ENCODE measurements at places on chromosomes 4 and X.

DNA sequence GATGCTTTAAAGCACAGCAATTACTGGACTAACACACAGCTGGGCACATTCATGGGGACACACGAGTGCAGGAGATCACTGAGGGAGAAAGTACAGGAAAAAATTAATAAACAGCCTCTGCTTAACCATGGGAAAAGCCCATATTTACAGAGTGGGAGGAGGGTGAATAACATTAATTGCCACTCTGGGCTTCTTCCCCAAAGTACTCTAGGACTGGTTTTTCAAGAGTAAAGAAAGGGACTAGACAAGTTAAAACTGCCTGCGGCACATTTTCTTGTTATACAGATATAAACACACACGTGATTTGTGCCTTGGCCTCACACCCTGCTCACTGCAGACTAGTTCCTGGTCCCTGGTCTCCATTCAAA lies 179.7 kb upstream of the TET2 start:
- peak; percentile 25 for DNase-seq

GRCh38 chrX:46912098-46912602 lies at the start of gene JADE3:
Gene JADE3 (plus strand): TSS chrX:46912421. CDS start chrX:46984895, 72,474 bp downstream.
- DNase-seq: peak; percentile 32

DNA sequence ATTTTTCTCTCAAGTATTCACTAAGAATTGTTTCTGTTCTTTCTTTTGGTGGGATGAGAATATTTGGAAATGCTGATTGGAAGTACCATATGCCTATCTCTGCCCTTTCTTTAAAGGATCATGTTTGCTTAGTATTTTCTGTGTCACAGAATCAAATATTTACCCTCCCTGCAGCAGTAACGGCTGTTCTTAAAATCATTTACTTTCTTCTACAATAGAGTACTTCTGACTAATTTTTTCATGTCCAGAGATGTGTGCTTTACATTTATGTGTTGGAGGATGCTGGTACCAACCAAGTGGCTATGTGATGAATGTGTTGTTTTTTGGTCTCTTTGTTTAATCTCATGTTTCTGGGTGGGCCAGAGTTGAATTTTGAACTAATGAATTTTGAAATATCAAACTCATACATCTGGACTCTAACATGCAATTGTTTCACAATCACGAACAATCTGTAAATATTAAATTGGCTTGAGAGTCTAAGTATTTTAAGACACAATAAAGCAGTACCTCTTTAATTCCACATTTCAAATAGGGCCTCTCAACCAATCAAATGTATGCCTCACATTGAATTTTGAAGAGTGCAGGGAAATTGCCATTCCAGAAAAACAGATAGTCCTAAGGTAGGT lies 59.4 kb upstream of the ARSJ start:
- DNase-seq: no peak

GRCh38 chr4:105755375-105755774 lies 46.8 kb downstream of the GSTCD start:
- peak; percentile 27 for DNase-seq

DNA sequence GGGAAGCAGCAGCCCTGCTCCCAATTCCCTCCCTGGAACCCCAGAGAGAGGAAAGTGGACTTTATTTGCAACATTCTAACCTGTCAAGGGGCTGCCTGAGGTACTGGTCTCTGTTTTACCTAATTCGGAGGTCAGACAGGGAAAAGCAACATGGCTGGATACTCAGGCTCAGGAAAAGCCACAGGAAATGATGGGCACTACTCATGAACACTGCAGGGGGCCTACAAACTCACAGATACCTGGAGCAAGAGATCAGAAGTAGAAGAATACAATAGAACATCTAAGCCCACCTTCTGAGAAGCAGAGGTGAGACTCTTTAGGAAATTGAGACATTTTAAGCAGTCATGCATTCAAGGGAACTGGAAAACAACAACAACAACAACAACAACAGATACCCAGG lies 15.4 kb upstream of the CSTF2 start:
- DNase-seq: no peak

DNA sequence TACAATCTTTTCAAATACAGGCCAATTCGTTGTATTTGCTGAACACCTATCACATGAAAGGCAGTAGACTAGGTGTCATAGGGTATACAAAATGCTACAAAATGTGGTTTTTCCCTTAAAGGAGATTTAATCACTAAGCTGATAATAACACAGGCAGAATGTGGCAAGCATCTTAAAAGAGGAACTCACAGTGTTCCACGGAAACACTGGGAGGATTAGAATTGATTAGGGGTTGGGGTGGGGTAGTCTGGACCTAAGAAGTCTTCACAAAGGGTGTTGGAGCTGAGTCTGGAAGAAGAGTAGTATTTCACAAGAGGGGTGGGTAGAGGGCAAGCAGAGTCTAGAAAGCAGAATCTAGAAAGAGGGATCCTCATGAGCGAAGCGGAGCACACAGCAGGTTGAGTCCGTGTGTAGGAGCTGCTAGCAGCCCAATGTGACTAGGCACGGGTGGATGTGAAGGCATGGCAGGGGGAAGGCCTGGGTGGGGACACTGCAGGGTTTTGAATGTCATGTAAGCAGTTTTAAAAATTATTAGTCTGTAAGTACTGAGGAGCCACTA lies 123.6 kb downstream of the MGST2 start:
- DNase-seq: peak; percentile 31

GRCh38 chr4:108700081-108700757 lies 49.8 kb downstream of the OSTC start:
- no peak for DNase-seq

DNA sequence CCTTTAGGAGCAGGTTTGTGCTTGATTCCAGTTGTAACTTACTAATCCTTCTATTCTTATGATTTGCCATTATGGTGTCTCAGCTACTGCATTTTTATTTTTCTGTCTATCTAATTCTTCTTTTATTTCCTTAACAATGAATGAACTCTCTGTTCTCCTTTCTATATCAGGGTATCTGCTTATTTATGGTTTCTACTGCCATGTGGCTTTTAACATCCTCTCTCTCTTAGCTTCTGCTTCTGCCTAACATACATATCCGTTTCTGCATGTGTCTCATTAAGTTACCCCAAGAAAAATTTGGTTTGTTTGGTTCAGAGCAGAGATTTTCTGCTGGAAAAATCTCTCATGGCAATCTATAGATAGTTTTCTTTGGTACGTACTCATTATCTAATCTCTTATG lies 614.4 kb downstream of the RPA4 start:
- no peak for DNase-seq

GRCh38 chr4:79048878-79049277 lies 109.6 kb upstream of the PAQR3 start:
- DNase-seq: no peak

GRCh38 chr4:115688961-115689360 lies 575.5 kb upstream of the NDST4 start:
- DNase-seq: no peak

GRCh38 chr4:156970501-156971164 lies 966 bp downstream of the PDGFC start:
- DNase-seq: peak; percentile 73

DNA sequence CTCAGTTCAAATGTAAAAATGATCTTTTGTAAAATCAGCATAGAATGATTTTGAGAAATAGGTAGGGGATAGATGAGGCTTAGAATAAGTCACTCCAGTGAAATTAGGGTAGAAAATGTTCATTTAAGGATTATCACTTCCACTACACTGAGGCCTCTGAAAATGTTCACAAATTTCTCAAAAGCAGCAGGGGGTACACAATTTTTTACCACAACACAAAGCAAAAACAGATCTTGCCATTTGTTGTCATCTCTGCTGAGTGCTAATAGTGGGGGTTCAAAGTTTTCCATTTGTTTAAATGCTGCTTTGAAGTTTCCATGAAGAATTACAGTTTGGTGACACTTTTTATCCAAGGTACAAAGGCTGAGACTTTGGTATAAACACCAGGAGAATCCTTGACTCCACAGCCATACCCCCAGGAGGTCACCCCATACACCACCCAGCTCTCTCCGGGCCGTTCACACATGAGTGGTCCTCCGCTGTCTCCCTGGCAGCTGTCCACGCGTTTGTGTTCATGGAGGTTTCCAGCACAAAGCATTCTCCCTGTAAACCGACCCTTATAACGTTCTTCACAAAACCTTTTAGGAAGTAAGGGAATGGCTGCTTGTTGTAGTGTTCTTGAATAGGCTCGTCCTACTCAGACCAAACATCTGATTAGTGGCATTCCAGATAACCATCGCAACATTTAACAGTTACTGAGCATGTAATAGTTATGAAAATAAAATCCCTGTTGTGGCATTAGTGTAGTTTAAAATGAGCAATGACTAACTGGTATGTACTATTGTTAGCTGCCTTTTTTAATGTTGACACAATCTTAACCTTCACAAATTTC lies 71.0 kb downstream of the PRSS12 start:
- DNase-seq: no peak

- DNase-seq: no peak
These were observed 284.0 kb upstream of the ZFP42 start for GRCh38 chr4:187711586-187711985.

GRCh38 chr4:40586034-40586433 lies 43.6 kb downstream of the RBM47 start:
- no peak for DNase-seq

GRCh38 chr4:140675599-140676231 lies 80.5 kb downstream of the TBC1D9 start:
- no peak for DNase-seq

- no peak for DNase-seq
These were observed 18.7 kb downstream of the RELL1 start for GRCh38 chr4:37667197-37668100.

- DNase-seq: no peak
These were observed 162.8 kb upstream of the MAMLD1 start for GRCh38 chrX:150200361-150200760.

- no peak for DNase-seq
These were observed 432.8 kb downstream of the ANKRD50 start for GRCh38 chr4:124279741-124280140.

DNA sequence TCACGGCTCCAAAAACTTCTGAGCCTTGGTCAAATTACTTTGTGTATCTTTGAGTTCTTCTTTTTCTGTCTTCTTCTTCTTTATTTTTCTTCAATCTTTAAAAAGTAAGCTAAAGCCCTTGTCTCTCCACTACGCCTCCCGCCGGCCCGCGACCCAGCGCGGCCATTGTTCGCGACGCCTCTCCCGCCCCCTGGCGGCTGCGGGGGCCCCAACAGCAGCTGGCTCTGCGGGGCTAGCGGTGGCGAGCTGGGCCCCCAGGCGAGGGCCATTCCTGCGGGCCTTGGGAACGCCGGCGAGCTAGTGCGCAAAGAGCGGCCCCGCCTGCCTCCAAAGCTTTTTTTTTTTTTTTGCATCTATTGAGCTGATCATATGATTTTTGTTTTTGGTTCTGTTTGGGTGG lies 119.1 kb downstream of the TGIF2LX start:
- DNase-seq: no peak

DNA sequence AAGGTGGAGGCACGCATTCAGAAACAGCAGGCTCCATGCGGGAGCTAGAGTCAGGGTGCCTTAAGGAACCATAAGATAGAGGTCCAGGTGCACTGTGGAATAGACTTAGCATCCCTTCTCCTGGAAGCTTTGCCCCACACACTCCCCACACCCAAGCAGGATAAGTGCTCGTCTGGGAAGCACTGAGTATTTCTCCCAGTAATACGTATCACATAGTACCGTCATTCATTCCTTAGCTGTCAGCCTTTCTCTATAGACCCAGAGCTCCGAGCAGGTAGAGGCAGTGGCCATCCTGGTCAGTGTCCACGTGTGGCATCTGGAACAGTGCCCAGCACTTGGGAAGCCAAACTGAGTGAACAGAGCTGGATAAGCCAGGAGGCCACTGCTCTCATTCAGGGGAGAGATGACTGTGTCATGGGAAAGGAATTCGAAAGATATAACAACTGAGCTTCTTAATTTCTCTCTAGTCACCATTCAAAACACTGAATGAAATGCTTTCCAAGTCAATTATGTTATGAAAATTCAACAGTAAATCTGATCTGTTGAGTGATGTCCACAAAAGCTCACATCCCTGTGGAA lies 9.9 kb downstream of the APBB2 start:
- DNase-seq: no peak

DNA sequence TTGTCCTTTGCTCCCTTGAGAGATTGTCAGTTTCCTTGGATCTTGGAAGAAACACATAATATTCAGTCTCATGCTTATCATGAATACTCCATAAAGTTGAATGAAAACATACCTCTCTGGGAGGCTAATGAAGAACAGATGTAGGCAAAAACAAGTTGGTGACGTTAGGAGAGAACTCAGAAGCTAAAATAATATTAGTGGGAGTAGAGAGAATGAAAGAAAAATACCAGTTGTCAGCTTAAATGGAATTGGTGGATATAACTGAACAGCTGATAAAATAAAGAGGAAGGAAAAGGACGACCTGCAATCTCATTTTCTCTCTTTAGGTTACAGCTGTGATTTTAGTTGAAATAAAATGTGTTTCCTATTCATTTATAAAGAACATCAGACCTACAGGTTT lies 124.8 kb downstream of the SNCA start:
- DNase-seq: no peak

DNA sequence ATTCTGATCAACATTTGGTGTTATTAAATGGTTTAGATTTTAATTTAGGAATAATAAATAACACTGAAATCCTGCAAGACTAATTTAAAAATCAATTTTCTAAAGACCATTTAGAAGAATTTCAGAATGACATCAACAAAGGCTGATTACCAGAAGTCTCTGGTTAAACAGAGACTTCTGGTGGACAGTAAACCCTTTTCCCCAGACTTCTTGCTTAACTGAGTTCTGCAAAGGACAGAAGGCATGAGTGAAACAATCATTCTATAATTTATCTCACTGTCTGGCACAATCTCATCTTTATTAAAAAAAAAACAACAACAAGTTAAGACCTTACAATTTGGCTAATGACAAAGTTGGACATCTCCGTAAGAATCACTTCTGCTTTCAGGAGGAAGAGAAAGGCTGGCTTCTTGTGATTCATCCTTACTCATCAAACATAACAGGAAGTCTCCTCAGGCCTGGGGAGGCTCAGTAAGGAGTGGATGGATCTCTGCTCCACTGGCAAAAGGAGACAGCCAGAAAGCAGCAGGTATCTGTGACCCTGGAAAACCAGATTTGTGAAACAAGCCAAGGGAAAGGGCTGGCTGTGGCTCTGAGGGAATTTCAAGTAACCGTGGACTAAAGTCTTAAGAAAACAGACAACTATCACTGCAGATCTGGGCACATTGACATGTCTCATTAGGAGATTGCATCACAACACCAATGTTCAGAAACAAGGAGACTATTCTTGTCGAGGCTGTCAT lies 908 bp upstream of the TLR6 start:
- DNase-seq: peak; percentile 94

DNA sequence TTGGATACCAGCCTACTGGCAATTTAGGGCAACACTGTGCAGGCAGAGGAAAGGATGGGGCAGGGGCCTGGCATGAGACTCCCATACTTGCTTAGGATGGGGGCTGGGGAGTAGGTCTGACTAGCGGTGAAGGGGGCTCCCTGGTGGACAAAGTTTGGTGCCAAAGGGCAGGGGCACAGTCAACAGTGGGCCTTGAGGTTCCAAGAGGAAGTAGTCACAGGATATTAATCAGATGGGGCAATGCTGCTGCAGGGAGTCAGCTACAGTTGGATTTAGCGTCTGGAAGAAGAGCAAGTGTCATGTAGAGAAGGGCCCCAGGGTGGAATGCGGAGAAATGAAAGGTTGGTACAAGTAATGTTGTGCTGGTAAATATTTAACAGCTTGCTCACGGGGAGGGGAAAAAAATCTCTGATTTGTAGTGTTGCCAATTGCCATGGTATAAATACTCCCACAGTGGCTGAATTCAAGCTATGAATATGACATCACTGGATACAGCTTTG lies 139.4 kb downstream of the PJA1 start:
- DNase-seq: no peak
